Osteoblast (primary cell): ENCODE measurements at places on chromosomes 2 and 18. TPM values are rescaled to one million over a fixed set of nuclear protein-coding genes. Genes with fewer than 3 reads are reported as not detected.

DNA sequence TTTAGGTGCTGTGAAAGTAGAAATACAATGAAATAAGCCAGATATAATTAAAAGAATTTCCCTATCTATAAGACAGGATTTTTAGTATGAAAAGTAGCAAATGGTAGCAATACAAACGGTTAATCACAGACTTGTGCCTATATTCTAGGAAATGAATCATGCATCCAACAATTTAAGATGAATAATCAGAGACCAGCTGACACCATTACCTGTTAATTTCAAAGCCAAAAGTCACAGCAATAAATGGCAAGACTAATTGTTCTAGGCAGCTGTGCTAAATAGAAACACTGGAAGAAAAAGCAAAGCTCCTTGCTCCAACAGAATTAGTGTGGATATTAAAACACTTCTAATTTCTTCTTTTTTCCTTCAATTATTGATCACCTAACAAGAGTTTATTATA, 35.1 kb upstream of the MPP4 start:
- no peak for DNase-seq

SFTPB gene
- not detected in 2 replicates for total RNA-seq

SLC9A2 gene
- under 0.01 TPM in 2 replicates for total RNA-seq

DNA sequence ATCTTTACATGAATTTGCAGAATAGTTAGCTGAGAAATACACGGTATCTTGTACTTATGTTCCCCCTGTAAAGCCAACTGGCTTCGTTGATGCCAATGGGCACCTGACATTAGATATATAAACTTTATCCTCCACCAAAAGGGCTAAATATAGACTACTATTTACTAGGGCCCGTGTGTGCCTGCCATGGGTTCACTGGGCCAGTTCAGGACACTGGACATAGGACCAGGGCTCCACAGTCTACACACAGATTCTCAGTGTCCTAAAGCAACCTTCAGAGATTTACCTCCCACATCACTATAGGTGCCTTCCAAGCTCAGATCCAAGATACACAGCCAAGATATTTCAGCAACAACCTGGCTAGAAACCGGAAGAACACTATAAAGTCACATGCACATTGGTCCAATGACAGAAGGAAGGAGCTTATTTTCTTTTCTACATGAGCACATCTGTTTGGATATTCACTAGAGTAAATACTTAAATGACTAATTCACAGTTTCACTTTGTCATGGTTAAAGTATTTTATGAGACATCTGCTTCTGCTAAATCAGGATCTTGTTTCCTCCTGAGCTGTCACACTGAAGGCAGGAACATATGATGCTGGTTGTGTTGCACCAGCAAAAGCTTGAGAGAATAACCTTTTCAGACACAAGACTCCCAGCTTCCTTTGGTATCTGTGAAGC, 95.1 kb downstream of the MYO5B start:
- peak; percentile 58 for DNase-seq

GRCh38 chr2:160028431-160029269, 33.8 kb downstream of the PLA2R1 start:
- peak; percentile 43 for DNase-seq

PSTPIP2 gene
- total RNA-seq = 5.8 and 6.8 TPM in 2 replicates

- no peak for DNase-seq
These were observed 52.5 kb downstream of the SATB2 start for GRCh38 chr2:199405241-199405640.

SERPINB4 gene
- total RNA-seq = 0.29 TPM in 1 of 2 replicates, not detected in the other

GLB1L gene
- total RNA-seq = 13.0 and 21.0 TPM in 2 replicates

- DNase-seq = no peak
These were observed 72.5 kb downstream of the GULP1 start for GRCh38 chr2:188364033-188364630.

DNA sequence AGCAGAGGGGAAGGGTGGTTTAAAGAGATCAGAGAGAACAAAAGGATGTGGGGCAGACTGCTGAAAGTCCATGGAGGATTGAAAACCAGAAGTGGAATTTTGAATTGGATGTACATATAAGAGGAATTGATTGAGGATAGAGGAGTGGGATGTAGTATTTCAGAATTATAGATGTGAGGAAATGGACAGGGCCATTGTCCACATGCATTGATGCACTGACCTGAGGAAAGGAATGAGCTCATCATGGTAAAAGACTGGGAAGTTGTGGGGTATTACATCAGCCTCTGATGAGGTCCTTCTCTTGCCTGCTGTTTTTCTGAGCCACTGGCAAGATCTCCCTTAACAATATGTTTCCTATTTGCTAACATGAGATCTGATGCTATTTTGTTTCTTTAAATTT, 365.7 kb upstream of the FANCL start:
- DNase-seq = no peak

GRCh38 chr2:233571001-233571400, 4.4 kb upstream of the USP40 start:
- no peak for DNase-seq

DNA sequence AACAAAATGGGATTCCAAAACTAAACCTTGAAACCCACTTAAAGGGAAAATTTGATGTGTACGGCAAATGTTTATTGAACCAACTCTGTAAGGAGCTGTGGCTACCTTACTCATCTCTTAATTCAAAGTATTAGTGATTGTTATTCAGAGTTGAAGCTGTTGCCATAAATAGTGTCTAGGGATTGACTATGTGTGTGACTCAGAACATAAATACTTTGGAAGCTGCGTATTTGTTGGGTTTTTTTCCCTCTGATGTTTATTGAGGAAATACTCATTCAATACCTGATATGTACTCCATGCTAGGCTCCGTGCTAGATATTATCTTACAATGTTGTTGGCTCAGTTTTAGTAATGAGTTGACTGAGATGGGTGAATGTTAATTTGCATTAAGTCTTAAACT, 90.4 kb downstream of the PTRHD1 start:
- no peak for DNase-seq
